ENCODE measurements at places on chromosomes 11 and 22.
A peak's percentile ranks its signal among the peaks of the same experiment; 100 is the strongest.

GRCh38 chr11:61951484-61952135 lies 1.5 kb downstream of the BEST1 start:
- DNase-seq: no peak

DNA sequence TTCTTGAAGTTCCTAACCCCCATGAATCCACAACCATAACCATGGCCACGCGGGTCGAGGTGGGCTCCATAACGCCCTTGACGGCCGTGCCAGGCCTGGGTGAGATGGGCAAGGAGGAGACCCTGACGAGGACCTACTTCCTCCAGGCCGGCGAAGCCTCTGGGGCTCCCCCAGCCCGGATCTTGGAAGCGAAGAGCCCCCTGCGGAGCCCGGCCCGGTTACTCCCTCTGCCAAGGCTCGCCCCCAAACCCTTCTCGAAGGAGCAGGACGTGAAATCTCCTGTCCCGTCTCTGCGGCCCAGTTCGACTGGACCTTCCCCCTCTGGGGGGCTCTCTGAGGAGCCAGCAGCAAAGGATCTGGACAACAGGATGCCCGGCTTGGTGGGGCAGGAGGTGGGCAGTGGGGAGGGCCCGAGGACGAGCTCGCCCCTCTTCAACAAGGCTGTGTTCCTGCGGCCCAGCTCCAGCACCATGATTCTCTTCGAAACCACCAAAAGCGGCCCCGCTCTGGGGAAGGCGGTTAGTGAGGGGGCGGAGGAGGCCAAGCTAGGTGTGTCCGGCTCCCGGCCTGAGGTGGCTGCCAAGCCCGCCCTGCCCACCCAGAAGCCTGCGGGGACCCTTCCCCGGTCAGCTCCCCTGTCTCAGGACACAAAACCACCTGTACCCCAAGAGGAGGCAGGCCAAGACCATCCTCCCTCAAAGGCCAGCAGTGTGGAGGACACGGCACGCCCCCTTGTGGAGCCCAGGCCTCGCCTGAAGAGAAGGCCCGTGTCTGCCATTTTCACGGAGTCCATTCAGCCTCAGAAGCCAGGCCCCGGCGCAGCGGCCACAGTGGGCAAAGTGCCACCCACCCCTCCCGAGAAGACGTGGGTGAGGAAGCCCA lies 75.7 kb downstream of the KIAA1671 start:
- DNase-seq: peak; percentile 24

- peak; percentile 92 for DNase-seq
Observed at GRCh38 chr11:74138572-74138971, 32.2 kb downstream of the C2CD3 start.

DNA sequence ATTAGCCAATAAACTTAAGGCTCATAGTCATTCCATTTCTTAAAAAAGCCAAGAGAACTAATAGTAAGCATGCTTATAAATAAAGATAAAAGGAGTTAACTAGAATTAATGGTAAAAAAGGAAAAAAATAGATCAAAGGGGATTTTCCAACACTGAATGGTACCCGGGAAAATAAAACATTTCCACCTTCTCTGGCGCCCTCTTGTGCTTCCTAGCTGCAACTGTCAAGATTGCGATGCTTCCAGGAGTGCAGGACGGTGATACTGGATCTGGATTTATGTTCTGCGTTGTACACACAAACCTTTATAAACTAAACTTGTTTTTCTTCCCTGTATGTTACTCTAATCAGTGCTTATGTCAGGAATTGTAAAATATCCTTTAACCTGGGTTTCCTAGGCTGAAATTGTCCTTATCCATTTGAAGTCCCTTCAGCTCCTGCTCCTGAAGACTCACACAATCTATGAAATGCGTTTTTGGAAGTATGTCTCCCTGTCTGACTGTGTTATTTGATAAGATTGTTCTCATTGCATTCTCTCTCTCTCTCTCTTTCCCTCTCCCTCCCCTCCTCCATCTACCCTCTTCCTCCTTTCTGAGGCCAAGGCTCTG lies 9.6 kb upstream of the HTATIP2 start:
- DNase-seq: peak; percentile 45

DNA sequence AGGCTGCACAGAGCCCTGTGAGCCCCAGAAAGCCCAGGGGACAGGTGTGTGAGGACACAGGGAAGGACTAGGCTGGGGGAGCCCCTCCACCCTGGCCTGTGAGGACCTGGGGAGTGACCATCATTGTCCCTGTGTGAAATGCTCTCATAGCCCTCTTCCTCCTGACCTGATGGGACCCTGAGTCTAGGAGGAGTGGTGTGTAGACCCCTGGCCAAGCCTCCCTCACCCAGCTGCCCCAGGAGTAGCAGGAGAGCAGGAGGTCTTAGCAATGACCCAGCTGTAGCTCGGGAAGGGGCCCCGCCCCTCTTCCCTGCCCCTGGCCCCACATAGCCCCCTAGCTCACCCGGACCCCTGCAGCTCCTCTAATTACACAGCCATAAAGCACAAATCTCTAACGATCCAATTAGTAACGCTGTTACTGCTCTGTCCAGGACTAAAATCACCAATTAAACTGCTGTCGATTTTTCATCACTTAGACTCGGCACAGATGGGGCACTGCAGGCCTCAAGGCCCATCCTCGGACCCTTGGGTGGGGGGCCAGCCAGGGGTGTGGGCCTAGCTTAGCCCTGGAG lies 6.6 kb upstream of the CABP7 start:
- no peak for DNase-seq

DNA sequence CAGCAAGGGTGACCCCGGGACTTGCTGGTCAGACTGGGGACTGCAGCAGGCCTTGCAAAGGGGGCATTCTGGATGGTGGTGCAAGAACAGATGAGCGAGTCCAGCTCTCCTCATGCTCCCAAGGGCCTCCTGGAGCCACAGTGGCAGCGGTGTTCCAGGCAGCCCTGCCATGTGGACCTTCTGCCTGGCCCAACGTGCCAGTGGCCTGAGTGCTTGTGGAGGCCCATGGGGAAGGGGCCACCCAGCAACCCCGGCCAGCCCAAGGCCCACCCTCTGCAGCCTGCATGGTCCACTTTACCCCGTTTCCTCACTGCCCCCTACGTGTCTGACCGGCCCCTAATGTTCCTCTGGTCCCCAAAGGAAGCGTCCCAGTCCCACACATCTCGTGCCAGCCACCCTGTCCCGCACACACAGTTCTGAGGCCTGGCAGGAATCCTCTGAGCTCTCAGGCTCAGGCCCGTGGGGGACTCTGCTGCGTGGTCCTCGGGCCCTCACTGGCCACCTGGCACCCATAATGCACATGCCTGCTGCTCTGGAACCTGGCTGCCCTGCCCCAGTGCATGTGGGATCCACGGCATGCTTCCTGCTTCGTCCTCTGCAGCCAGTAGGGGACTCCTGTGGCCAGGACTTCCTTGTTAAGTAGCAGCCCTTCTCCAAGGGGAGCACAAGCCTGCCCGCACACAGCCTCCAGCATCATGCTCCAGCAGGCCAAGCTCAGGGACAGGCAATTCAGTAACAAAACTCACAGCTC lies 85.5 kb downstream of the DGCR2 start:
- peak; percentile 8 for DNase-seq

DNA sequence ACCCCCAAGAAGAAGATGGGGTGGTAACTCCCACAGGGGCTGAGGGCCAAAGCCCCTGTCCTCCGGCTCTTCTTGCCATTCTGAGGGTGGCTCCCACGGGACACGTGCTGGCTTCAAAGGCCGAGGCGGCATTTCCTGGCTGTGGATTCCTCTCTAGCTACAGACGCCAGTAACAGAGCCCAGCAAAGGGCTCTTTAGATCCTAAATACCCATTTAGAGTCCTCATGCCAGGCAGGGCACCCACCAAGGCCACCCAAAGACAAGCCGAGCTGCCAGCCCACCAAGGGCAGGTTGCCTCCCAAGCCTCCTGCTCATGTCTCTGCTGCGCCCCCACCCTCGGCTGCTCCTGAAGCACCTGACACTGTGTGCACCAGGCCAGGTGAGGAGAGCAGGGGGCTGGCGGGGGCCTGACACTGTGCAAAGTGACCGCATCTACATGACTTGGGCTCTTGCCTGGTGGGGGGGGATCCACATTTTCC lies 5.7 kb downstream of the LRFN4 start:
- no peak for DNase-seq

DNA sequence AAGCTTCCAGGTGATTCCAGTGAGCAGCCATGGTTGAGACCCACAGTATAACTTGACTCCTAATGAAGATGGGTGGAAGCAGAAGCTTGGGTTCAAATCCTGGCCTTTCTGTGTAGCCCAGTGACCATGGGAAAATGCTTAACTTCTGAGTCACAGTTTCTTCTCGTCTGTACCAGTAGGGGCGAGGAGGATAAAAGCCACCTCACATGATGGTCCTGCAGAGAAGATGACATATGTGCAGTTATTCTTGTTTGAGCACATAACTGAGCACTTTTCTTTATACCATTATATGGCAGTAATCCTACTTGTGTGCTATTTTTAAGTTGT lies 4.9 kb downstream of the TMEM109 start:
- peak; percentile 33 for DNase-seq

DNA sequence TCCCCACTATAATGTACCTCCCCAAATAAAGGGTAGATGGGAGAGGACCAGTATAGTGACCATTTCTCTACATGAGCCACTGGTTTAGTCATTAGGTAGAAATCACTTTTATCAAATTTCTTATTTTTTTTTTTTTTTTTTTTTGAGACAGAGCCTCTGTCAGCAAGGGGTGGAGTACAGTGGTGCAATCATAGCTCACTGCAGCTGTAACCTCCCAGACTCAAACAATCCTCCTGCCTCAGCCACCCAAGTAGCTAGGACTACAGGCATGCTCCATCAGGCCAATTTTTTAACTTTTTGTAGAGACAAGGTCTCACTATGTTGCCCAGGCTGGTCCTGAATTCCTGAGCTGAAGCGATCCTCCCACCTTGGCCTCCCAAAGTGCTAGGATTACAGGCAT lies 322.4 kb downstream of the TTC28 start:
- no peak for DNase-seq

DNA sequence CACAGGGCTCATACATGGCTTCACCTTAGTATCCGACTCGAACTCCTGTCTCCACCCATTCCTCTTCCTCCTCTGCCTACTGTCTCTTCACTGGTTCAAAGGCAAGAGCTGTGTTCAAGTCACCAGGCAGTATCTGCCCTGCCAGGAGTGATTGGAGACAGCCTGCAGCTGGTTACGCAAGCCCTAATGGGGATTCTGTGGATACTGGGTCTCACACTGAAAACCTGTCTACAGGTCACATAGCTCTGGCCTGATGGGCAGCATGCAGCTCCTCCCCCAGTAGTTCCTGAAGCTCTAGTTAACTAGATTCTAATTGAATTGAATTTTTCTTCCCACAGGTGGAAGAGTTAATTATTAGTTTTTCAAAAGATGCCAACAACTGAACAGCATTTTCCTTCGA lies 332.2 kb downstream of the TMEM135 start:
- no peak for DNase-seq

- DNase-seq: no peak
Observed at GRCh38 chr11:95445746-95446333, 214.8 kb upstream of the SESN3 start.

DNA sequence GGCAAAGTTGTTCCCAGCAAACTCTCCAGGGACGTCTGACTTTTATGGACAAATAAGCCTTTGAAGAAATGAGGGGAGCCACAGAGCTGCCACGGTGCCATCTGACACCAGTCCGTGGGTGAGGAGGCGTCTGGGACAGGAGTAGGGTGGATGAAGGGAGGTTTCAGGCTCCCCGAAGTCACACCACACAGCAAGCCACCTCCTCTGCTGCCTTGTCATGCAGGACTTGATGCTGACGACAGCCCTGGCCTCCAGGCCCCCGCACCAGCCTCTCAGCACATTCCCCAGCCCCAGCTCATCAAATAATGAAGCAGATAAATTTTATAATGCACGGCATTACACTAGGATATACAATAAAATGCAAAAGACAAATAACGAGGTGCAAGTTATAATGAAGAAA lies 156.5 kb downstream of the CEP164 start:
- no peak for DNase-seq

GRCh38 chr22:19818324-19819207 lies 36.1 kb downstream of the GNB1L start:
- no peak for DNase-seq

GRCh38 chr11:75776546-75776945 lies 8.0 kb downstream of the DGAT2 start:
- DNase-seq: no peak

- DNase-seq: no peak
Observed at GRCh38 chr11:130189492-130190210, 30.1 kb downstream of the ST14 start.

- DNase-seq: peak; percentile 61
Observed at GRCh38 chr22:41021613-41022454, 70.6 kb upstream of the EP300 start.

DNA sequence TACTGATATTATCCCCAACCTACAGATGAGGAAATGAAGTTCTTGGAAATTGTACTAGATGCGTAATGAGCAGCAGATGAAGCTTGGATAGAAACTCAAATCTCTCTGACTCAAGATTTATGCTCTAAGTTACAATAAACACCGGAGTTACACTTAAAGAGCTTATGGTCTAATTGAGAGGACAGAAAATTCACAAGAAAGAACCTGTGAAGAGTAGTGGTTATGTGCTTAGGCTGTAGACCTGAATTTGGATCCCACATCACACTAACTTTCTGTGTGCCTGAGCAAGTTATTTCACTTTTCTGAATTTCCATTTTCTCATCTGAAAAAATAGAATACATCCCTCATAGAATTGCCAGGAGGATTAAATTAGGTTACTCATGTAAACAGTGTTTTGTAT lies 58.5 kb downstream of the FLI1 start:
- no peak for DNase-seq

- DNase-seq: no peak
Observed at GRCh38 chr11:29005401-29005980, 897.3 kb downstream of the METTL15 start.

GRCh38 chr11:128902515-128903066 lies 11.4 kb downstream of the KCNJ5 start:
- DNase-seq: no peak

Measured in fibroblast of villous mesenchyme (primary cell).